ENCODE measurements at places on chromosomes 1 and 21.

- no peak for DNase-seq
These were observed 131.6 kb downstream of the PTGER3 start for GRCh38 chr1:70916034-70916427.

DNA sequence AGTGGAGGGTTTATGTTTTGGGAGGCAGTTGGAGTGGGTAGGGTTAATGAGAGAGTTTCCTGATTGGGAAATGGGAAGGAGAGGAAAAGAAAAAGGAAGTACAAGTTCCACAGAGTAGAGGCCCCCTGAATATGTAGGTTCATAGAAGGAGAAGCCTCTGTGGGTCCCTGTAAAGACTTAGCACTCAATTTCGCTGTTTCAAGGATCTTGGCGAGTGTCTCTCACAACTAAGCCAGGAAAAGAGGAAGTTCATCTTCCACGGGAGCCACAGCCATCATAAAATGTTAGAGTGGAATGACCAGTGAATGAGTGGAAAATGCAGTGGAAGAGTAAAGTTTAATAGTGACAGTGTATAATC, 17.4 kb upstream of the DPYD start:
- DNase-seq, result no peak

DNA sequence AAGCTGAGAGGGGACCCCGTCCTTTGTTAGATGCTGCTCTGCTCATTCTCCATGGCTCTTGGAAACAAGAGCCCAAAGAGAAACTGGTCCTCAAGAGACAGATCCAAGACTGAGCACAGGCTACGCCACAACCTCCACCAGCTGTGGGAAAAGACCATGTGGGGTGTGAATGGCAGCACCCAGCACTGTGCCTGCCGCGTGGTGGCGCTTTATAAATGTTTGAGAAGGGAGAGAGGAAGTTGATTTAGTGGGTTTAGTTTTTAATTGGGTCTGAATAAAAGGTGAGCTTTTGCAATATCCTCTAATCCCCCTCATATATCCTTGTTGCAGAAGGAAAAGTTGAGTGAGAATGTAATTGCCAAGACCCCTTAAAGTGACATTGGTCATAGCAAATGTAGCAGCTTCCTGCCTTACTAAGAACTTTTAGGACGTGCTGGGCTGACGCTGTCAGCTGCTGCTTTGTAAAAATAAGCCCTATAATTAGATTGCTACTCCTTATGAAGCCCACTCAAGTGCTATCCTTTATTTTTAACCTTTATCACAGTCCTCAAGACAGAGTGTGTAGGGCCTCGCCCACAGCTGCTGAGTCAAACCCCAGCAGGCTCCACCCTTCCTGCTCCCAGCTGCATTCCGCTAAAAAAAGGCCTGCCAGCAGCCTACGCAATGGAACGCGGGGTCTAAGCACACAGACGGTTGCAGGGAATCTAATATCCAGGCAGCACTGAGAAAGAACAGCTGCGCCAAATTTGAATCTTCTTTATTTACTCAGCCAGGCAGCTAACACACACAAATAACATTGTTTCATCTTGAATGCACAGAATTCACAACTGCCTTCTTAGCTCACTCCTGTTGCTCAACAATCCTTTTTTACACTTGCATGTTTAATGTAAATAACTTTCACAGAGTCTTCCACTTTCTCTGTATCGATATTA, 47.4 kb upstream of the PRDX6 start:
- DNase-seq, result peak; percentile 97

DNA sequence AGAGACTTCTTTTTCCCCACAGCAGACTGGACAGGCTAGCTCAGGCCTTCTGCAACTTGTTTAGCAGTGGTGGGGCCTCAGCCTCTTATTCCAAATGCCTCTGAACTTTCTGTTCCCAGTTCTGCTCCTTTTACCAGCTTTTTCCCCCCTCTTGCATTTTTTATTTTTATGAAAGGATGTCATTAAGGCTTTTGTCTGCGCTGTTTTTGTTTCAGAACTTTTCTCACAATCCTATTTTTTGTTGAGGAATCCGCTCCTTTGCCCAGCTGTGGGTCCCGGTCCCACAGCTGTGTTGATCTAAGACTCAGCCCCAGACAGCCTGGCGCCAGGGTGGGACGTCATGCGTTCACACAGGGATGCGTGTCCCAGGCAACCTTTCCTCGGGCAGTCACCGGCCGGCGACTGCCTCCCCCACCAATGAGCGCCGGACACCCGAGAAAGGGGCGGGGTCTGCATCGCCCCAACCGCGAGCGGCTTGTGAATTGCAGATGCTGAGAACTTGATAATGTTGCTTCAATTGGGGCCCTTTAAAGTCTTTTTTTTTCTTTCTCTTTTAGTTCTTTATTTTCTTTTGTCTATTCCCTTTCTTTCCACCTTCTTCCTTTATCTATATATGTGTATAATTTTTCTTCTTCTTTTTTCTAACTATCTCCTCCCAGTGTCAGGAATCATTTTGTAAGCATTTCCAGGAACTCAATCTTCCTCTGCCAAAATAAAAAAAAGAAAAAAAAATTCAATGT, 3.0 kb upstream of the ID3 start:
- DNase-seq, result peak; percentile 99

Data from adipocyte (in vitro differentiated cells).